ENCODE measurements at places on chromosomes 13 and 19.

GRCh38 chr13:110220471-110220870 lies 86.5 kb downstream of the COL4A1 start:
- no peak for ATAC-seq

DNA sequence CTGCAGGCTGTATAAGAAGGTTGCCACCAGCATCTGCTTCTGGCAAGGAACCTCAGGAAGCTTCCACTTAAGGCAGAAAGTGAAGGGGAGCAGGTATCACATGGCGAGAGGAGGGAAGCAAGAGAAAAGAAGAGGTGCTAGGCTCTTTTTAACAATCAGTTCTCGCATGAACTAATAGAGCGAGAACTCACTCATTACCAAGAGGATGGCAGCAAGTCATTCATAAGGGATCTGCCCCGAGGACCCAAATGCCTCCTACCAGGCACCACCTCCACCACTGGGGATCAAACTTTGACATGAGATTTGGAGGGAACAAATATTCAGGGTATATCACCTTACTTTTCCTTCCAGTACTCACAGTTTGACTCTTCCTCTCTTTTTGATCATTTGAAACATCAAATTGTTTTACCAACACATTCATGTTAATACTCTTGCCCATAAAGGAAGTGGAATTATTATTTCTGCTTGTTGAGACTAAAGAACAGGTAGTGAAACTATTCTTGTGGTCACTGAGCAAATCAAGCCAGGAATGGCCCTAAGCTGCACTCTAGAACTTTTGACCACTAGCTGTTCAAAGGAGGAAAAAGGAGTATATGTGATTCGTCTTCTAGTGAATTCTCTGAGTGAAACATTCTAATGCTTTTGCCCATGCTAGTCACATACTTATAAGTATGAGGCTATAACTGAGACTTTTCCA lies 45.0 kb downstream of the LACC1 start:
- ATAC-seq, result no peak

GRCh38 chr13:32445461-32445860 lies 17.5 kb upstream of the N4BP2L1 start:
- no peak for ATAC-seq

- no peak for ATAC-seq
Measured at GRCh38 chr13:98172590-98173422, 4.3 kb downstream of the RNF113B start.

DNA sequence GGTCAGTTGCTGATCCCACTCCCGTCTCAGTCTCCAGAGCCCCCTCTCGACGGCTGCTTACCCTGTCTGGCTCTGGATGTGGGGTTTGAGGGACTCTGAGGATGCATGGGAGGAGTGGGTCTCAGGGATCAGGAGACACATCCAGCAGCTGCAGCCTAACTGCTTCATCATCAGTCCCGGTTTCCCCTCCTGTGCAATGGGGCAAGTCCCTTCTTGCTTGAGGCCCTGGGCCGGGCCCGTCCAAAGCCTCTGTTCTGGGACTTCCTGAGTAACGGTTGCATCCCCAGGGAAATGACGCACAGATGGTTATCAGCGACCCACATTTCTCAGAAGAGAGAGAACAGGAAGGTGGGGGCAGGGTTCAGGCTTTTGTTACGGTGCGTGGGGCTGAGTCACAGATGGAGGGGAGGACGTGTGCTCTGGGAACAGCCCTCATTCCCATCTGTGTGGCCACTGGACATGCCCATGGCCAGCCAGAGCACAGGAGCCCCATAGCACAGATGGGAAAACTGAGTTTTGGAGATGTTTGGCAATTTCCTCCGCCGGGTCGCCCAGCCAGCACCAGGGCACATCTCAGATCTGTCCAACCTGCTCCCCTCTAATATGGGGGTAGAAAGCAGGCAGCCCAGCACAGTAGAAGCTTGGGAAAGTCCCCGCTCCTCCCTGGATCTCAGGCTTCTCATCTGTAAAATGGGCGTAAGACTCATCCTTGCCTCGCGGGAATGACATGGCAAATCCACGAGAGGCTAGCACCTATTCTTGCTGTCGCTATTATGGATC lies 19.3 kb downstream of the GNA15 start:
- ATAC-seq, result peak; percentile 91

DNA sequence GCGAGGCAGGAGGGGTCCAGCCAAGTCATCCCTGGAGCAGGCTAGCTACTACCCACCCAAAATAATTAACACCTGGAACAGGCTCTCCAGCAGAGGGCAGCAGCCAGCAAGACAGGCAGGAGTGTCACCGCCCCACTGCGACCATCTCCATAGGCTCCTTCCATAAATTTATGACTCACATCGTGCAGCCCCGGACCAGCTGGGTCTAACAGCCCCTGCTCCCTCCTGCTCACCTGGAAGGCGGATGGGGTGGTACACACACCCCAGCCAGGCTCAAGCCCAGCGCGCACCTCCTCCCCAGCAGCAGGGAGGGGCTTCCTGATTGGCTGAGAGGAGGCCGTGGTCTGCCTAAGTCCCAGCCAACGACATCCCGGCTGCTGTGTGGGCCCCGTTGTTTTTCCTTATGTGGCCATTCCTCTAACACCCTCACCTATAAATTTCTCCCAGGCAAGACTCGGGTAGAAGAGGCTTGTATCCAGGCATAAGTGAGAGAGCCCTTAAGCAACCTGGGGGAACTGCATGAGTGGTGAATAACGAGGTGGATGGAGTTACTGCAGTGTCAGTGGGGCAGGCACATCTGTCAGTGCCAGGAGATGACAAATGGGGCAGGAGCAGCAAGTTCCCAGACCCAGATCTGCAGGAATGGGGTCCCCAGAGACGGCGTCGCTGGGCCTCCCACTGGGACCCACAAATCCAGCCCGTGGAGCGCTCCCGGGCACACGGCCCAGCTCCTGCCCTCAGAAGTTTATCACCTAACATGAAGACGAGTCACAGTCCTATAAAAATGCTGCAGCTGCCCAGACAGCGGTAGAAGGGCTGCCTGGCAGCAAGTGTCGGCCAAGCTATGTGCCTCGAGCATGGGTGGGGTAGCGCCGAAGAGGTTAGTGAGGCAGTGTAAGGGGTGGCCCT lies 43.1 kb downstream of the CEBPG start:
- ATAC-seq, result peak; percentile 80

DNA sequence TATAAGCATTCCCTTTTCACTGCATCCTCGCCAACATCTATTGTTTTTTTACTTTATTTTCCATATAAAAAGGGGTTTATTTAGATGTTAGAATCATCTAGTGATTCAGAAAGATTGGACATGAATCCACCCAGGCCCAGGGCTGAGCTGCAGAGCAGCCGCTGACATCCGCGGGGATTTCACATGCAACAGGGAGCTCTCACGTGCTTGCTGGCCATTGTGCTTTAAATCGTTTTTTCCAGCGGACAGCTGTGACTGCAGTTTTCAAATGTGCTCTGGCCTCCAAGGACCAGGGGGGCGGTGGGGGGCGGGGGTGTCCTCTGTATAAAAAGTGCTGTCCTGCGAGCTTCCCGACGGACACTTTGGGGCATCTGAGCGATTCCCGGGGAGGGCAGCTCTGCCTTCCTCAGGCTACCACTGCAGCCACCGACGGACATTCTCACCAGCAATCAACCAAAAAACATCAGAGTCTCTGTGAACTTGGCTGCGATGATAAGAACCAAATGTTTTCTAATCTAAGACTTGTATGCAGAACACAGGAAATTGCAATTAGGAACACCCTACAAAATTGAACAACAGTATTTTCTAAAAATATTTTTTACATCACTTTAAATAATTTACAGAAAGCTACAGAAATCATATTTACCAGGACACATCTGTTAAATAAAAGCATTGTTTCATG lies 12.6 kb downstream of the RB1 start:
- no peak for ATAC-seq

DNA sequence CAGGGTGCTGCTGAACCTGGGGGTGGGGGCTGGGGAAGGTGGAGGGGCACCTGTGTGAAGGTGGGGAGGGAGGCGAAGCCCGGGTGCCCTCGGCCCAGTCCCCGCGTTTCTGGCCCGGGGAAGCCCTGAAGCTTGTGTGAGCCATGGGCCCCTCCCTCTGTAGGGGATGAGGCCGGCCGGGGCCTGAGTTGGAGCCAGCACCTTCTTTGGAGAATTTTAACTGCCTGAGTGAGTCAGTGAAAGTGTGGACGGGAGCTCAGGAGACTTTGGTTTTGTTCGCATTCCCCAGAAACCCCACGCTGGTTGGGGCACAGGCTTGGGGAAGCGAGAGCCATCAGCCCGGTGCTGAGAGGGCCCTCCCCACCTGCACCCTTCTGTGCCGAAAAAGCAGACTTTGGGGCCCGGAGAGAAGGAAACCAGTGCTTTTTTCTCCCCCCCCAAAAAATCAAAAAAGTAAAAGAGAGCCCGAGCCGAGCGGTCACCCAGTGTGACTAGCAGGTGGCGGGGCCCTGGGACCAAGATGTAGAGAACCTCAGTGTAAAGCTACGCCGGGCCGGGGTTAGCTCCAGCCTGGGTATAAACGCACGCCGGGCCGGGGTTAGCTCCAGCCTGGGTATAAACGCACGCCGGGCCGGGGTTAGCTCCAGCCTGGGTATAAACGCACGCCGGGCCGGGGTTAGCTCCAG lies 45.1 kb downstream of the TMEM255B start:
- no peak for ATAC-seq

GRCh38 chr13:54175466-54175865 lies 1146.9 kb downstream of the OLFM4 start:
- no peak for ATAC-seq

DNA sequence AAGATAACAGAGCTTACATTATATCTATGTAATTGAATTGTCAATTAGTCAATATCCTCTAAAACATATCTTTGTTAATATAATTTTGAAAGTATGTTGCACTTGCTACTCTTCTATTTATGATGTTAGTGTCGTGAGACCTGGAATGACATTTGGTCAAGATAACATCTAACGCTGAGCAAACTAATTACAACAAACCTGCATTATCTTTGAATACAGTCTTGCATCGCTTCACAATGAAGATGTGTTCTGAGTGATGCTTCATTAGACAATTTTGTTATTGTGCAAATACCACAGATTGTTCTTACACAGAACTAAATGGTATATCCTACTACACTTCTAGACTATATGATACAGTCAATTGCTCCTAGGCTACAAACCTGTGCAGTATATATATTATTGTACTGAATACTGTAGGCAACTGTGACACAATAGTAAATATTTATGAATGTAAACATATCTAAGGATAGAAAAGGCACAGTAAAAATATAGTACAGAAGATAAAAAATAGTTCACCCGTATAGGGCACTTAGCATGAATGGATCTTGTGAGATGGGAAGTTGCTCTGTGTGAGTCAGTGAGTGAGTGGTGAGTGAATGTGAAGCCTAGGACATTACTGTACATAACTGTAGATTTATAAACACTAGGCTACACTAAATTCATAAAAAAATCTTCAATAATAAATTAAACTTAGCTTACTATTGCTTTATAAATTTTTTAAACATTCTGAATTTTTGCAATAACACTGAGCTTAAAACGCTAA lies 1773.8 kb downstream of the PCDH9 start:
- ATAC-seq, result no peak

DNA sequence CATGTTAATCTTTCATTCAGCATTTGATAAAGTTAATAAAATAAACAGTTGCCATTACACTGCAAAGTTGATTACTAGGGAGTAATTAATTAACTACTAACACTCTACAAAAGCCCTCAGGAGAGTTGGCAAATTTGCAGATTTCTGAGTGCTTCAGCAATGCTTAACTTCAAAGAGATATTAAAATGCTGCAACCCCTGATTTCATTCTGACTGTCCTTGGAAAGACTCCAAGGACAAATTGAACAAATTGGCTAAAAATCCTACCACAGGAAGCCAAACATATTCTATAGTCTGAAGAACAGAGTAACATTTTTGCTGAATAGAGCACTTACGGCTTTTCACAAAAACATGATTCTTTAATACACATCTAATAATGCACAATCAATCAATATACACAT lies 1543.0 kb downstream of the SLITRK5 start:
- ATAC-seq, result no peak

DNA sequence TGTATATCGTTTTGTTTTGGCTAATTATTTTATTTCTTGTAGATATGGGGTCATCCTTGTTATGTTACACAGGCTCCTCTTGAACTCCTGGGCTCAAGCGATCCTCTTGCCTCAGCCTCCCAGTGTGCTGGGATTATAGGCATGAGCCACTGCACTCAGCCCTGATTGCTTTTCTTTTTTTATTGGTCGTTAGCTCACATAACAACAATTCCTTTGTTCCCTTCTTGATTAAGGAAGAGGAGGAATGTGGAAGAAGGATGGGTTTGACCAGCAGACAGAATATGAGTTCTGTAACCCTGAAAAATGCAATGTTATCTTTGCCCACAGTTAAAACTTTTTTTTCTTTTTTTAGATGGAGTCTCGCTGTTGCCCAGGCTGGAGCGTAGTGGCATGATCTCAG lies 11.4 kb downstream of the BRME1 start:
- no peak for ATAC-seq

- ATAC-seq, result no peak
Measured at GRCh38 chr13:33004511-33004910, 11.7 kb upstream of the KL start.

DNA sequence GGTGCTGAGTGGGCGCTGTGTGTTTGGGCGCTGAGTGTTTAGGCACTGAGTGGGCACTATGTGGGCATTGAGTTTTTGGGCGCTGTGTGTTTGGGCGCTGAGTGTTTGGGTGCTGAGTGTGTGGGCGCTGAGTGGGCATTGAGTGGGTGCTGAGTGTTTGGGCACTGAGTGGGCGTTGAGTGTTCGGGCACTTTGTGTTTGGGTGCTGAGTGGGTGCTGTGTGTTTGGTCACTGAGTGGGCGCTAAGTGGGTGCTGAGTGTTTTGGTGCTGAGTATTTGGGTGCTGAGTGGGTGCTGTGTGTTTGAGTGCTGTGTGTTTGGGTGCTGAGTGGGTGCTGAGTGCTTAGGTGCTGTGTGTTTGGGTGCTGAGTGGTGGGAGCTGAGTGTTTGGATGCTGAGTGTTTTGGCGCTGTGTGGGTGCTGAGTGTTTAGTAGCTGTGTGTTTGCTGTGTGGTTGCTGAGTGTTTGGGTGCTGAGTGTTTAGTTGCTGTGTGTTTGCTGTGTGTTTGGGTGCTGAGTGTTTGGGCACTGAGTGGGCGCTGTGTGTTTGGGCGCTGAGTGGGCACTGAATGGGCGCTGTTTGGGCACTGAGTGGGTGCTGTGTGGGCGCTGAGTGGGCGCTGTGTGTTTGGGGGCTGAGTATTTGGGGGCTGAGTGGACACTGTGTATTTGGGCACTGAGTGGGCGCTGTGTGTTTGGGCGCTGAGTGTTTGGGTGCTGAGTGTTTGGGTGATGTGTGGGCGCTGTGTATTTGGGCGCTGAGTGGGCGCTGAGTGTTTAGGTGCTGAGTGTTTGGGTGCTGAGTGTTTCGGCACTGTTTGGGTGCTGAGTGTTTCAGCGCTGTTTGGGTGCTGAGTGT lies 47.2 kb upstream of the F7 start:
- ATAC-seq, result no peak

- no peak for ATAC-seq
Measured at GRCh38 chr19:55489711-55490477, 1.7 kb downstream of the SSC5D start.

Data from activated CD4-positive, CD25-positive, alpha-beta regulatory T cell treated with anti-CD3 and anti-CD28 coated beads, Interleukin-2, amount 50 U/mL, for 24 hours (primary cell).